AG09319 (cell line): ENCODE measurements at places on chromosomes 5 and 9.

GRCh38 chr5:143539742-143540141 is 136.3 kb upstream of the NR3C1 start:
- DNase-seq = no peak

DNA sequence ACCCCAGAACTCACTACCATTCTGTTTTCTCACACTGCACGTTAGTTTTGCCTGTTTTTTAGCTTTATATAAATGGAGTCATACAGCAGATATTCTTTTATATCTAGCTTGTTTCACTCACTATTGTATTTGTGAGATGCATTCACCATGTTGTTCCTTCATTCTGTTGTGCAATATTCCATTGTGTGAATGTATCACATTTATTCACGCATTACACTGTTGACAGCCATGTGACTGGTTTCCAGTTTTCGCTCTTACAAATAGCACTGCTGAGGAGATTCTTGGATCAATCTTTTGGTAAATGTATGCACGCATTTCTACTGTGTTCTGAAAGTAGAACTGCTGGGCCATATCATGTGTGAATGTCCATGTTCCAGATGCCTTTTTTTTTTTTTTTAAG is 6.4 kb upstream of the SNX30 start:
- DNase-seq = no peak

DNA sequence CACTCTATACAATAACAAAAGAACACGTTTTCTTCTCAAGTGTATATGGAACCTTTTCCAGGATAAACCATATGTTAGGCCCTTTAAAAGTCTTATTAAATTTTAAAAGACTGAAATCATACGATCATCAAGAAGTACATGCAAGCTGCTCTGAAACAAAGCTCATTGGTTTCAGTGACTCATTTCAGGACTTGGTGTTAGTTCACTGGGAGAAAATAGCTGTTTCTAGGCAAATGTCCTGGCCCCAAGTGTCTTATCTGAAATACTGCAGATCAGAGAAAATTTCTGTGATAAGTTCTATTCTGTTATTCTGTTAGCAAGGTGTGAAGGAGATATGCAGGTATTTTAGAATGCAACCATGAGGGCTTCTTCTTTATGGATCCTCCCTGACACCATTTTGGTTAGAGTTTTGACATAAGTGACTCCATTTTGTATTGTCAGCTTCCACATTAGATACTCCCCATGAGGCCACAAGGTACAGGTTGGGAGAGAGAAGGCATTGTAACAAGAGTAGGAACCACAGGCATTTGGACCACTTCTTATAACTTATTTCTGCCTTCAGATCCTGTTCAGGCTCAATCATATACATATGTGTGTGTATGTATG is 7.5 kb upstream of the CCDC180 start:
- no peak for DNase-seq

DNA sequence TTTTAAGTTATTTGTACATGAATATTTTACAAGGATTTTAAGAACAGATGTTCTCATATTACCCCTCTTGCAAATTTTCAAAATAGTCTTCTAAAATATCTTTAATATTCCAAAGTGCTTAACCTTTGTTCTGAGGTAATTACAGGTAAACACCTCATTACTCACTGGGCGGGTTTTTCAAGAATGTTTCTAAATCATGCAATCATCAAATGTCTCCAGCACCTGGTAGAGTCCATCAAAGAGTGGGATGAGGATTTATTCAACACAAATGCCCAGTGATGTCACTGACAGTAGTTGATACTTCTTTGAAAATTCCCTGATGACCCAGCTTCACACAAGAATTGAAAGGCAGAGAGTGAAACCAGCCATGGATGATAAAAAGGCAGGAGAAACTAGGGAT is 114.4 kb downstream of the SEC61B start:
- DNase-seq = no peak

DNA sequence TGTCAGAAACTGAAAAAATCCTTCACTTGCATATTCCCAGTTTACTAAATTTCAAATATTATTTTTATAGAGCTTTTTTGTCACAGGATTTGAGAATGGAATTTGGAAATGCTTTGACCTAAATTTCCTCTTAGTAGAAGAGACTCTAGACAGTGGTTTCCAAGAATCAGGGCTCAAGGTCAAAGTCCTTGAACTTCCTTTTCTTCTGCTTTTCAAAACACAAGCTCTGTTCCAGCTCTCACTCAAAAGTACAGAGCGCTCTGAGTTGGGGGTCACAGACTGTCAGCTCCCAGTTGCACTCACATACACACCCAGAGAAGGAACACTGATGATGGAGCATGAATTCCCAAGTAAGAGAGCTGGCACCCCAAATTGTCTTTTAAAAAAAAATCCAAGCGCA is 394.2 kb downstream of the MLLT3 start:
- DNase-seq = no peak

GRCh38 chr9:98318041-98318790 is 62.8 kb upstream of the TBC1D2 start:
- DNase-seq = no peak

GRCh38 chr5:114056185-114056538 is 305.7 kb upstream of the KCNN2 start:
- no peak for DNase-seq

GRCh38 chr9:93119953-93120845 is 13.9 kb downstream of the NINJ1 start:
- DNase-seq = peak; percentile 93
